ENCODE measurements at places on chromosomes 6 and 20. TPM values are rescaled to one million over a fixed set of nuclear protein-coding genes. Genes with fewer than 3 reads are reported as not detected.

- ATAC-seq = no peak
These were observed 61.6 kb downstream of the RIPOR2 start for GRCh38 chr6:24874128-24874527.

DNA sequence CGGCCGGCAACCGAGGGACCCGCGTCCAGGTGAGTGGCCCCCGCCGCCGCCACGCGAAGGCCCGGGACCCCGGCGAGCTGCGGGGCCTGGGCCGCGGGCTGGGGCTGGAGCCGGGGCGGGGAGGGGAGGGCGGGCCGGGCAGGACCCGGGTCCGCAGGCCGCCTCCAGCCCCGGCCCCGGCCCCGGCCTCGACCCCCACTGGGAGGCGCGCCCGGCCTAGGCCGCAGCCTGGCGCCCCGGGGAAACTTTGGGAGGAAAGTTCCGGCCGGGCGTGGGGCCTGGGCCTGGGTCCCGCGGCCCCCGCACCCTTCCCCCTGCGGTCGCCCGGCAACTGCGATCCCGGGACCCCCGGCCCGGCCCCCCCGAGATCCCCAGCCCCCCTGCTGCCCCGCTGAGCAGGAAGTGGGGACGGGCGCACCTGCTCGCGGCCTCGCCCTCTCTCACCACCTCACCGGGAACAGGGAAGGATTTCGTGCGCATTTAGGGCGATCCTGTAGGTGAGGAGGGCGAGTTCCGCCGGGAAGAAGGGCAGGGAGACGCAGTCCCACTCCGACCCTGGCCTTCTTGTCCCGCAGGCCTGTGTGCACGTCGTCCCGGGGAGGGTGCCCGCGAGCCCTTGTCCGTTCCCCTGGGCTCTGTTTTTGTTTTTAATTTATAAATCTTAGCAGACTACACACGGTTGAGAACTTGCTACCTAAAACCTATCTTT is 402 bp downstream of the OSBPL2 start:
- ATAC-seq = no peak

DNA sequence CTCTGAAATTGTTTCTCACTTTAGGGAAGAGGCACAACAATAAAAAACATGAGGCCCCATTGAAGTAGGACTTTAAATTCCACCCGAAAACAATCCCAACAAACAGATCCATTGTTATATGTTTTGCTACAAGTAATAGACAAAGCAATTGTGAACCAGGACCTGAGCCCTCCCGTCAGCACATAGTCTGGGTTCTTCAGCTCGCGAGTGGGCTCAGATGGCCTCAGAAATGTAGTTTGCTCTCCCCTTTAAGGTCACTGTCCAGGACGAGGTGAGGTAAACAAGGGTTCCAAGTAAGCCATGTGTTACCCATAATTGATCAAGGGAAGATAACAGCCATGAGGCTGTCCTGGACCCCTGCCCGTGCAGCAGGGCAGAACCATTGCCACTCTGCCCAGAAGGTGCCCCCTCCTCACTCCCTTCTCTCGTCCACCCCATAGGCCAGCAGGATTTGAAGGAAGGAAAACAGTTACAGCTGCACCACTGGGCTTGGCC is 160.1 kb upstream of the QKI start:
- ATAC-seq = no peak

GRCh38 chr6:131660195-131660594 is 23.1 kb downstream of the ENPP3 start:
- no peak for ATAC-seq

- no peak for ATAC-seq
These were observed 29.4 kb downstream of the PPP1R16B start for GRCh38 chr20:38834868-38835267.

DNA sequence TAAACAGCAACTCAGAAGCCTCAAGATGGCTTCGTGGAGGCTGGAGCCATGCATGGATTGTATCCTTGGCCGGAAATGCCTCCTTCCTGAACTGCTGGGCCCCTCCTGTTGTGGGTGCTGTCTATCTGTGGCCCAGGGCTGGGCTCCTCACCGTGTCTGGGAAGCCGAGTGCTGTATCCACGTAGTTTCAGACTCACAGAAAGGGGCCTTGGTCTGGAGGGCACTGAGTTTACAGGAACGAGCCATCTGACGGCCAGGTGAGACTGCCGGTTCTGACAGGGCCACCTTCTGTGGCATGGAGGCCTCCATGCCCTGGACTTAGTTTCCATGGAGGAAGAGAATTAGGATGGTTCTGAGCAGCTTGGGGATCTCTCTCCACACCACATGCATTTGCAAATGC is 142.2 kb downstream of the ERMARD start:
- no peak for ATAC-seq

DNA sequence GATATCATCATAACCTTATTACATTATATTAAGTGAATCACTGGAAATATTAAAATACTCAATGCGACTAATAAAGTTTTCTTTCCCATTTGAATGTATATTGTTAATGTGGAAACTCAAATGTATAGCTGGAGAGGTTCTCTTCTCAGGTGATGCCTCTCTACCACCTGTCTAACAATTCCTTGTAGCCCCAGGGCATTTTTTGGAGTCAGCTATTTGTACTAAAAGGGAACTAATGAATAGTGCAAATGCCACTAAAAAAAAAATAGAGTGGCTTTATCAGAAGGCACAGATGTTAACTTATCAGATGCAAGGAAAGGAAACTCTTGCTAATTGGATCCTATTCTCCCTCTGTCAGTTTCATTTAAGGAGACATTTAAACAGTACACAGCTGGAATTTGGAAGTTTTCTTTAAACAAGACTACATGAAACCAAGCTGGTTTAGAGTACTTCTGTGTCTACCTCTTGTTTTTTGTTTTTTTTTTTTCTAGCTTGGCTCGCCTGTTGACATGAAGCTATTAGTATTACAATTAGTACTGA is 897.0 kb upstream of the SLC35B3 start:
- no peak for ATAC-seq

DNA sequence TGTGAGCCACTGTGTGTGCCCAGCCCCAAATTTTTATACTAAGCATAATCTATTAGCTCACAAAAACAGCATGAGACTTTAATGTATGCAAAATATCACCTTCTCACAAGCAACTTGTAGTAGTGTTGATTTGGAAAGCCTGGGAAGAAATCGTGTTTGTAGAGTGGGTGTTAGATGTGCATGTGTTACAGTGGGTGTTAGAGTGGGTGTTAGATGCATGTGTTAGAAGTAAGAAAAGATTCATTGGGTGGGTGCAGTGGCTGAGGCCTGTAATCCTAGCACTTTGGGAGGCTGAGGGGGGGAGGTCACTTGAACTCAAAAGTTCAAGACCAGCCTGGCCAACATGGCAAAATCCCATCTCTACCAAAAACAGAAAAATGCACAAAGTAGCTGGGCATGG is 6.3 kb upstream of the SCAF8 start:
- no peak for ATAC-seq

DNA sequence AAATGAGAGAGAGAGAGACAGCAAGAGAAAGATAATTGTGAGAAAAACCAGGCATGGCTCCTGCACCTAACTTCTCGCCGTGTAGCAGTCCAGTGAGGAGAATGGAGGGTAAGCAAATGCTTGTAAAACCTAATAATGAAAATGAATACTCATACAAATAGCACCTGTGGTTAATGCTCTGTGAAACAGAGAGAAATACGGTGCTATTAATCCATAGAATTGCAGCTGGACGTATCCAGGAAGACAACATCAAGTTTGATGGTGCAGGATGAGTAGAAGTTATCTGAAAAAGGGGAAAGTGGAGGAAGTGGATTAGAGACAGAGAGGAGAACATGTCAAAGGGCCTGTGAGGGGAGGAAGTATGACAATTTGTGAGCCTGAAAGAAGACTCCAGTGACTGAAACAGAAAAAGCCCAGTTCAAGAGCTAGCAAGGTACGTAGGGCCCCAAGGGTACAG is 89.4 kb upstream of the PAK5 start:
- no peak for ATAC-seq

DNA sequence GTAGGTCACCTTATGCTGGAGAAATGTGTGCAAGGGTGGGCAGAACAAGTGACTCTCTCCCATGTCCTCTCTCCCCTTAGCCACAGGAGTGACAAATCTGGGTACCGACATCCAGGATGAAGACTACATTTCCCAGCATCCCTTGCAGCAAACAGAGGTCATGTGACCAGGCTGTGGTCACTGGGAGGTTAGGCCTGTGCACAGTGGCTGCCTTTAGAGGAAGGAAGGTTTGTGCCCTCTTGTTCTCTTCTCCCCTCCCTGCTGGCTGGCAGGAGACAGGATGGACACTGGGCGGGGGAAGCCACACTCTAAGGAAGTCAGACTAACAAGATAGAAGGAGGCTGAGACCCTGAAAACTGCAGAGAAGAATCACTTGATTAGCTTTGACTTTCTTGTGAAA is 360.2 kb downstream of the PREX1 start:
- no peak for ATAC-seq

- no peak for ATAC-seq
These were observed 51.5 kb downstream of the RPS12 start for GRCh38 chr6:132865829-132866228.

DNA sequence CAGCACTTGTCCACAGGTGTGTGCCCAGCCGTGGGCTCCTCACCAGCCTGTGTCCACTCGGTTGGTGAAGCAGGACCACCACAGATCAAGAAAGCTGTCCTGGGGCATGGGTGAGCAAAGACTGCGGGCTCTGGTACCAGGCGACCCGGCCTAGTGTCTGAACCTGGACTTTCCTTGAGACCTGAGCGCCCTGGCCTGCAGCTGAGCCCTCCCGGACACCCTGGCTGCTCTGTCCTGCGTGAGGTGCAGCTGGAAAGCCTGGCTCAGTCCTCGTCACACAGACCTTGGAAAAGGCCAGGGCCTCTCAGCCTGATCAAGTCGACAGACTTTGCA is 201.2 kb upstream of the THBS2 start:
- ATAC-seq = no peak

DNA sequence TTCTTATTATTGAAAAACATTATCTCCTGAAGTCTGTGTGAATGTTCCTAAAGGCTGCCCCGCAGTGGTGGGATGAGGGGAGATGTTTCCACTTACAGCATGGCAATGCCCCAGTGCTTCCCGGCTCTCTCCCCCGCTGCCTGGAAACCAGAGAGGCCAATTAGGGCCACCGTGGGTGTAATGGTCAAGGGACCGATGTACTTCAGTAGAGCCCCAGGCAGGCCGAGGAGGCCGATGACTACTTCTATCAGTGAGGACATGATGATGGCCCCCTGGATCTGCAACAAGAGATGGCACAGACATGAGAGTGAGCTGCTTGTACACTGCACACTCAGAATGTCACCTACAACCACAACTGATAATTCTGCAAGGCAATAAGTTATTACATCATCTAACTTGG is 117.8 kb downstream of the SLC23A2 start:
- no peak for ATAC-seq

- no peak for ATAC-seq
These were observed 144.5 kb downstream of the CDH26 start for GRCh38 chr20:60102665-60103210.

DNA sequence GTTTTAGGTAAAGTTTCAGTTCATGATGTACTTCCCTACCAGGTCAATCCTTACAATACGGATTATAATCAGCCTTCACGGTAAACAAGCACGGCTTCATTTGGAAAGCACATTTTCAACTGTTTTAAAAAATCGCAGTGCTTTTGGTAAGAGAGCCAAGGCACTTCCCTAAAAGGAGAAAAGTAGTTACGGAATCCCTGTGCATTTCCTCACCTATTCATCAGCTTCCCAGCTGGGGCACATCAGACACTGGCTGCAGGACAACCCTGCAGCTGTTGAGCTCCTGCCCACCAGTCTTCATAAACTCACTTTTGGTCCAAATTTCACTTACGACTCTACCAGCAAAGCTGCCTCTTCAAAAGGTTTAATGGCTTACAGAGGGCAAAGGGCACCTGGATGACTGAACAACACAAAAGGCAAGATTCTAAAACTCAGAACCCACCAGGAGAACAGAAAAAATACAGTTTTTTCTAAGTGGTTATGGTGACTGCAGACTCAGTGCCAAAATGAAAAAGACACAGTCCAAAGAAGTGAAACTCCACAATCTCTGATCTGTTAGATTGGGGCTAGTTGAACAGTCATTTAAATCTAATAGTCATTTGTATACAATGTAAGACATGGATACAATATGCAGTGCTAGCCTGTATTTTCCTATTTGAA is 7.5 kb downstream of the SNX5 start:
- ATAC-seq = peak; percentile 75

DNA sequence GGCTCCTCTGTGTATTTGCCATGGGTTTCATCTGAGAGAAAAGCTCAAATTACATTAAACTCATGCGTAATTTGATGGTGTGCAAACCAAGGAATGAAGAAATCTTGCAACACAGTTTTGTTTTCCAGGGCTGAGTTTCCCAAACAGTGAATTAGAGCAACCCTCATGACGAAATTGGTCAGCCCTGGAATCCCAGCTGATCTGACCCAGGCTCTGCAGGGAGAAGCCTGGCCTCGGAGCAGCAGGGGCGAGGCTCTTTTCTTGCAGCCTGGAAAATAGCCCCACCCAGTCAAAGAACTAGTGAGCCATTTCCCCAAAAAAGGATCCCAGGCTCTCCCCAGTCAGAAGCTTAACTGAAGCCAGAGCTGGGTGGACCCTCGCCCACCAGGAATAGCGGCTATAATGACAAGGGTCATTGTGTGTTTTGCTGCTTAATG is 107.3 kb upstream of the SNX9 start:
- ATAC-seq = peak; percentile 92

DNA sequence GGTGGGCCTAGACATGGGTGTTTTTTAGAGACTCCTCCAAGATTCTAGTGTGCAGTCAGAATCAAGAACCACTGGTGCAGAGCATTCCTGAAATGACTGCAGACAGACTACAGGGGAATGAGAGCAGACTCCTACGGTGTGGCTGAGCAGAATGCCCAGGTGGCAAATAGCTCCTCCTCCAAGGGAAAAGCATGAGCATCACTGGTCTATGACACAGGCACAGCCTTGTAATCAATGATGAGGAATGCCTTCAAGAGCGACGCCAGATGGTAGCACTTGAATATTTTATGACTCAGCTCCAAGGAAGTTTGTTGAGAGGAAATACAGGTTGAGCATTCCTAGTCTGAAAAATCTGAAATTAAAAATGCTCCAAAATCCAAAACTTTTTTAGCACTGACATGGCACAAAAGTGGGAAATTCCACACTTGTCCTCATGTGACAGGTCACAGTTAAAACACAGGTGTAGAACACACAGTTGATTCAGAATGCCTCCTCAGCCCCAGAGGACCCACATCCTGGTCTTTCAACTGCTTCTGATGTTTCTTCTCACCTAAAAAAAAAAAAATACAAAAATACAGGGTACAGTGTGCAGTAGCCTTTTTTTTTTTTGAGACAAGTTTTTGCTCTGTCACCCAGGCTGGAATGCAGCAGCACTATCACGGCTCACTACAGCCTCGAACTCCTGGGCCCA is 10.6 kb upstream of the FAM8A1 start:
- ATAC-seq = peak; percentile 5

Gene SSTR4
- total RNA-seq = not detected

Gene PTCRA
- total RNA-seq = not detected

Gene SLPI
- 26.1 TPM for total RNA-seq

Gene TFAP2A
- not detected for total RNA-seq

Gene TBX18
- total RNA-seq = 19.3 TPM

Gene EFCAB8
- not detected for total RNA-seq

Gene HEY2
- total RNA-seq = 1.1 TPM

Gene RIPPLY2
- total RNA-seq = not detected

Measured in gastroesophageal sphincter (tissue), 4 donors.